ENCODE measurements at places on chromosomes 2 and 18. TPM values are rescaled to one million over a fixed set of nuclear protein-coding genes. Genes with fewer than 3 reads are reported as not detected.

The NXPH2 gene
- total RNA-seq: 1.1 TPM

The RAB17 gene
- 16.3 TPM for total RNA-seq

DNA sequence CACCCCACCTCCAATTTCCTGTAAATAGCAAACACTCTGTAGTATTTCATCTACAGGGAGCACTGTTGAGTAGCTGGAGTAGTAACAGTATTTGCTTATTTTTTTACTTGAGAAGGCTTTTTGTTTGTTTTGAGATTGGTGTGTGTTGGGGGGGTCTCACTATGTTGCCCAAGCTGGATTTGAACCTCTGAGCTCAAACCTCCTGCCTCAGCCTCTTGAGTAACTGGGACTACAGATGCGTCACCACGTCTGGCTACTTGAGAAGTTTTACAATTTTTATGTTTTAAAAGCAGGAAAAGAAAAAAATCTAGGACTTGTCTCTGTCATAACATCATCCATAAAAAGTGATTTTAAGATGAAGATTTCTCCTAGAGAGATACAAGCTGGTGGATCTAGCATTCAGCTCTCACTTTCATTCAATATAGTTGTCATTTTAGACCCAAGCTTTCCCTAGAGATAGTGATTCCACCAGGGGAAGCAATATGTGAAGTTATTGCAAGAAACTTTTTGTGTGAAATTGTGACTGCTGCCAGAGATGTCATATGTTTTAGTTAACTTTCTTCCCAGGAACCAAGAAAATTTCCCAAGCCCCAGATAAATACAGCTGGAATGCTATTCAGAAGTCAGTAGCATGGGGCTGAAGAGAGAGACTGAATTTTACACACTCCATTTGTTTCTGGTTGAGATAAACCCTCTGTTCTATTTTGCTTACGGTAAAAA lies 60.2 kb upstream of the MAP4K3 start:
- DNase-seq: peak; percentile 72

GRCh38 chr2:128781585-128782385 lies 463.1 kb upstream of the HS6ST1 start:
- no peak for DNase-seq

DNA sequence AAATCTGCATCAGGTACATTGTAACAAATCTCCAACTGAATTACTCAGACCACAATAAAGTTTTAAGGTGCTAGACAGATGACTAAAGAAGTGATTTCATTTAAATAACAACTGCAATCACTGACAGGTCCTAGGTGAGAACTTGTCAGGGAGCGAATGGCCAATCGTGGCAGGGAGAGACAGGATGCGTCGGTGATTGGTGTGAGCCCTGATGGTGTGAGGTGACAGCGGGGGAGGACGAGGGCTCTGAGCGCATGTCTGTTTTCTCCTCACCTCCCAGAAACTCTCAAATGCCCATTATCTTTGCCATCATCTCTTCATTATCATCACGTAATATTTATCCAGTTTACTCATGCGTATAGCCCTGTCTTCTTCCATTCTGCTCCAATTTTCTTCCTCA lies 207.9 kb upstream of the LYPD1 start:
- no peak for DNase-seq

- DNase-seq: no peak
These were observed 13.3 kb upstream of the CAPN13 start for GRCh38 chr2:30820381-30821055.

DNA sequence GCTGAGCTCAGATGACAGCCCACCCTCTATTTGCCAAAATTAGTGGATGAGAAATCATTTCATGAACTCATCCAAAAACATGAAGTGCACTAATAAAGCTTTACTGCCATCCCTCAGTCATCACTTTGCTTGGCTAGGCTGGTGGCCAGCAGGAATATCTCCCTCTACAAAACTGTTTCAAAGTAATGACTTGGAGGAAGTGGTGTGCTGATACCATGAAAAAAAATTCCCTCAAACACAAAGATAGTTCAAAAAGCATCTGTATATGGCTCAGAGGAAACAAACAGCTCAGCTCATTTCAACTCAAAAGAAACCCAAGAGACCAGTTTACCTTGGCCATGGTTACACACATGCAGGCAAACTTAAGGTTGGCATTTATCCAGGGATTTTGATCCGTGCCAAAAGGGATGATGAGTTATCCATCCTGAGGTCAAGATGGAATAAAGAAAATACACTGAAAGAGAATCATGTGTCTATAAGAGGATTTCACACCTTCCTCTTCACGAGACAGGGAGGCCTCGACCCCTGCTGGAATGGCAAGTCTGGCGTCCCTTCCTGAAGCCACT lies 18.4 kb upstream of the WIPF1 start:
- no peak for DNase-seq

GRCh38 chr2:232352511-232353091 lies 25.9 kb upstream of the ALPP start:
- no peak for DNase-seq

All from stomach (tissue), 19 donors.